CD4-positive, alpha-beta T cell treated with Interleukin-6 at 100 ng/mL for 8 hours (primary cell): ENCODE measurements at places on chromosomes 1 and 21.

GRCh38 chr1:176543360-176544129 lies 80.6 kb downstream of the PAPPA2 start:
- no peak for DNase-seq

GRCh38 chr1:192489748-192490147 lies 85.8 kb upstream of the RGS1 start:
- DNase-seq = no peak

DNA sequence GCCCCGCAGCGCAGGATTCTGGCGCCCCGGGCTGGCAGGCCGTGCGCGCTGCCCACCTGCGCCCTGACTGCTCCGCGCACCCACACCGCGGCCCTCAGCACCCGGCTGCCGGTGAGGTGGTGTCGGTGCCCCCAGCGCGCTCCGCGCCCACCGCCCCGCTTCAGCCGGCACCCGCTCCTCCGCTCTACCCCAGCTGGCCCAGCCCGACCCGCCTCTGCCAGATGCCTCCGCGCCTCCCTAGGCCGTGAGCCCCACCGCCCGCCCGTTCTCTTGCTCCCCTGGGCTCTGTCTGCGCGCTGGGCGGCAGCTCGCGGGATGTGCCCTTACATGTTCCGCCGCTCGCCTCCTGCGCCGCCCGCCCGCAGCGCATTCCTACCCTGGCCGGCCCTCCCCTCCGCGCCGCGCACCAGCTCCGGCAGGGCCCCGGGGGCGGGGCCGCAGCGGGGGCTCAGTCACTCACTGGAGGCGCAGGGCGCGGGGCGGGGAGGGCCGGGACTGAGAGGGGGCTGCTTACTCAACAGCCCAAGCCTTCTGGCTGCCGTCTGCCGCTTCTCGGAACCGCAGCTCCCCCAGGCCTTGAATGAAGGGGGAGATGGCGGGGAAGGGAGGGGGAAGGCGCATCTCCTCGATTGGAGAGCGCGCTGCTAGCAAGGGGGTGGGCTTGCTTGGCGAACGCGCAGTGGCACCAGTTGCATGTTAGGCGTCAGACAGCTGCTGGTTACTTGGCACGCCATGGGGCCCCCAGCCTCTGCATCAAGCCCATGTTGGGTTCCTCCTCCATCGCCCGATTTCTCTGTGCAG lies at the start of gene PHLDA3:
Gene PHLDA3 (minus strand): TSS at position 345 of the 801 bp plus-strand sequence. CDS start 402 bp downstream, outside the sequence.
- peak; percentile 9 for DNase-seq

GRCh38 chr1:114719424-114719787 lies 2.8 kb upstream of the NRAS start:
- DNase-seq = no peak

- DNase-seq = no peak
Observed at GRCh38 chr21:44260791-44261631, 686 bp downstream of the DNMT3L start.

DNA sequence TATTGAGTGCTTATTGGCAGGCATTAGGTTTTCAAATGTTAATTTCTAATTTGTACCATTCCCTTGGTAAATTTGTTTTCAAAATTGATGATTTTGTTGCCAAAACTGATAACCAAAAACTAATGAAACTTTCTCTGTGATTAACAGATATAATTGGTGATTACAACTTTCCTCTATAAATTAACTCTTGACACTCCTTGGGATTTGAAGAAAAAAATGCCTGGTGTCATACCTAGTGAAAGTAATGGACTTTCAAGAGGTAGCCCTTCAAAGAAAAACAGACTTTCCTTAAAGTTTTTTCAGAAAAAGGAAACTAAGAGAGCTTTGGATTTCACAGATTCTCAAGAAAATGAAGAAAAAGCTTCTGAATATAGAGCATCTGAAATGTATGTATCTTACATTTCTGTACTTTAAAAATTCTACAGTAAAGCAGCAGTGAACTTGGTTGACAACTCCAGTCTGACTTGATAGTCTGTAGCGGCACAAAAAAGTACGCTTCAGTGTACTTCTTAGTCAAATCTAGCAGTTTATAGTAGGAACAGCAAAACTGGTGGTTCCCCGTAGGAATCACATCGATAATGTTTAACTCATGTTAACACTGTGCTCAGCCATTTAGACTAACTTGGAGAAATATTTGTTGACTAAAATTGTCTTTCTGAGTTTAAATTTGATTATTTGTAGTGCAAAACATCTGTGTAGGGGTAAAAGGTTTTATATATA lies 3.0 kb downstream of the USP1 start:
- DNase-seq = no peak

GRCh38 chr1:213966122-213966521 lies 21.7 kb upstream of the PROX1 start:
- no peak for DNase-seq

DNA sequence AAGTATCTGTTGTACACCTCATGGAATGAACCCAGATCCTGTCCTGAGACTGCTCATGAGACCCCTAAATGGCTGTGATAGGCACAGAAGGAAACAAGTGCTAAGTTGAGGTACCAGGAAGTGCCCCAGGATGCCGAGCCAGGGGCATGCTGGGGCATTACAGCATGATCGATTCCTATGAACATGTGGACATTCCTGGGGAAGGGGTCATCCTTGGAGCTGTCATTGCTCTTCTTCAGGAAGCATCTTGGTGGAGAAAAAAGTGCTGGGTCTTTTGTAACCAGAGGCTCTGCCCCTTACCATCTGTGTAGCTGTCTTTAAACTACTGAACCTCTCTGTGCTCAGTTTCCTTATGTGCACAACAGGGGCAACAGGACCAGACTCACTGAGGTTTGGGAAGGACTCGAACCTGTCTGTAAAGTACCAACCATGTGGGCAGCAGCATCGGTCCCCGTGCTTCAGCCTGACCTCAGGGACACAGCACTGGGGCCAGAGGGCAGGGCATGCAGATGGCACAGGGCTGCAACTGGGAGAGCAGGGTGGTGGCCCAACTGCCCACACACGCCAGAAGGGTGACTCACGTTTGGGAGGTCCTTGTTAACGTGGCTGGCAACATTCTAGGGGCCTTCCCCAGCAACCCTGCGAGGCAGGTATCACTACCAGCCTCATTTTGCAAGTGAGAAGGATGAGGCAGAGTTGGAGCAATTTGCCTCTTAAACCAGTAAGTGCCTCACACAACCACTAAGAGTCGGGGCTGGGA lies 142.3 kb upstream of the EDN2 start:
- DNase-seq = no peak

GRCh38 chr1:9078015-9078751 lies 8.7 kb upstream of the SLC2A5 start:
- no peak for DNase-seq
